Chondrocyte (in vitro differentiated cells): ENCODE measurements at places on chromosomes 11 and 22. TPM values are rescaled to one million over a fixed set of nuclear protein-coding genes. Genes with fewer than 3 reads are reported as not detected.
A peak's percentile ranks its signal among the peaks of the same experiment; 100 is the strongest.

DNA sequence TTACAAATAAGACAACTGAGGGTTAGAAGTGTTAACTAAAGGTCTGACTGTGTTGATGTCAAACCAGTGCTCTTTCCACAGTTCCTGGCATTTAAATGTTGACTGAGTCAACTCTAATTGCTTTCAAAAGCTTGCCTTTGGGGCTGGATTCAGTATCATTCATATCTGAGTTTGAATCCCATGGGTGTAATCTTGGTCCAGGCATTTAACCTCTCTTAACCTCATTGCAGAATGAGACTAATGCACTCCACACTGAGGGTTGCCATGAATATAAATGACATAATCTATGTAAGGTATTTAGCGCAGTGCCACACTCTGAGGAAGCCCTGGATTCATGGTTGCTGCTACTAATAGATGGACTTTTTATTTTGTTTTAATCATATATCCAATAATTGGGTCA, 274.3 kb downstream of the DDX10 start:
- no peak overlapping the region for H3K27ac ChIP-seq
- no peak for DNase-seq
- no peaks in the 10 kb centered on the region for H3K27me3 ChIP-seq
- no peaks in the 10 kb centered on the region for H3K4me1 ChIP-seq
- H3K36me3 ChIP-seq = peaks cover 26% of the 10 kb centered on the region

DNA sequence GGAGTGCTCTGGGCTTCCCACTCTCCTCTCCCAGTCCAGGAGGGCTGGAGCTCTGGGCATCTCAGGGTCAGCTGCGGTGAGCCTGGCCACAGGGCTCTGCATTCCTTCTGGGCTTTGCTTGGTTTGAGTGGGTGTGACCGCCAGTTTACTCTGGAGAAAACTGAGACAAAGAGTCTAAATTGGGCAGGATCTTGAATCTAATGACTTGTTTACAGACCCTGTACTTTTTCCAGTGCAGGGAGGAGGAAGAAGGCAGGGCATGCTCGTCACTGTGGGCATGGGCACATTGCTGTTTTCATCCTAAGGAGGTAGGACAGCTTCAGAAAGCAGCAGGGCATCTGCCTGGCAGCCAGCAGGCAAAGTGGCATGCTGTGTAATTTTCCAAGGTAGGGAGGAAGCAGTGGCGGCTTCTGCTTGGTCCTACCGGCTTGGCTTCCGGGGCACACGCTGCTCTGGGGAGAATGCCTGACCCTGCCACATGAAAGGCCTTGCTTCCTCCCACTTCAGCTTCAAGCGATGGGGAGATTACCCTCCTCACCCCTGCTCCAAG, 22.9 kb downstream of the FLI1 start:
- no peaks in the 10 kb centered on the region for H3K27me3 ChIP-seq
- peak overlapping the region; percentile 52 for H3K4me3 ChIP-seq
- DNase-seq = no peak
- H3K27ac ChIP-seq = peak overlapping the region; percentile 98
- no peaks in the 10 kb centered on the region for H3K36me3 ChIP-seq

GRCh38 chr11:73326929-73327811, 19.1 kb downstream of the ARHGEF17 start:
- no peaks in the 10 kb centered on the region for H3K27me3 ChIP-seq
- H3K27ac ChIP-seq = peak overlapping the region; percentile 77
- DNase-seq = no peak
- H3K4me1 ChIP-seq = peaks cover 94% of the 10 kb centered on the region
- no peak overlapping the region for H3K4me3 ChIP-seq
- H3K36me3 ChIP-seq = peaks cover 4% of the 10 kb centered on the region

GRCh38 chr11:31449040-31449439, 60.4 kb downstream of the IMMP1L start:
- no peaks in the 10 kb centered on the region for H3K27me3 ChIP-seq
- no peak for DNase-seq
- peaks cover 5% of the 10 kb centered on the region for H3K36me3 ChIP-seq
- no peaks in the 10 kb centered on the region for H3K4me1 ChIP-seq
- no peak overlapping the region for H3K4me3 ChIP-seq

GRCh38 chr22:49667236-49667635, 160.4 kb downstream of the BRD1 start:
- H3K27ac ChIP-seq = no peak overlapping the region
- H3K27me3 ChIP-seq = peaks cover 52% of the 10 kb centered on the region
- H3K4me1 ChIP-seq = peaks cover 8% of the 10 kb centered on the region

GRCh38 chr11:78977009-78977408, 402.3 kb upstream of the NARS2 start:
- no peaks in the 10 kb centered on the region for H3K27me3 ChIP-seq
- H3K27ac ChIP-seq = no peak overlapping the region
- no peaks in the 10 kb centered on the region for H3K36me3 ChIP-seq

DNA sequence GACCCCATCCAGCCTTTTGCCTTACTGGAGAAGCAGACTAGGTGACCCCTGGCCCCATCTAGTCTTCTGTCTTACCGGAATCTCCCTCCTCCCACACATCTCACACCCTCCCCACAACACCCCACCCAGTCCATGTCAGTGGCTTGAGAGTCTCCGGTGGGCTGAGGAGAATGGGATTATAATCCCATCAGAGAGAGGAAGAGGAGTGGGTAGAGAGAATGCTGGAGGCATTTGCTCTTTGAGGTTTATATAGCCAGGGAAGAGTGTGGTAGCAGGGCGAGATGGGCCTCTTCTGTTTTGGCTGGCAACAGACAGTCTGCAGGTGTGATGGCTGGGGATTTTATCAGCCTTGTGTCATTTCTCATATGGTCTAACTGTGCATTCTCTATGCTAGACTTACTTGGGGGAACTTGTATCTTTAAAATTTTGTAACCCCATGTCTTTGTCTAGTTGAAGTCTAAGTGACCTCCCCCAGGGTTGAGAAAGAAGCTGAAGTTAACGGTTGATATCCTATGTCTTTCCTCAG, 50.3 kb downstream of the GRAMD1B start:
- peaks cover 9% of the 10 kb centered on the region for H3K4me1 ChIP-seq
- H3K4me3 ChIP-seq = no peak overlapping the region
- DNase-seq = no peak
- no peak overlapping the region for H3K27ac ChIP-seq
- H3K36me3 ChIP-seq = no peaks in the 10 kb centered on the region

DNA sequence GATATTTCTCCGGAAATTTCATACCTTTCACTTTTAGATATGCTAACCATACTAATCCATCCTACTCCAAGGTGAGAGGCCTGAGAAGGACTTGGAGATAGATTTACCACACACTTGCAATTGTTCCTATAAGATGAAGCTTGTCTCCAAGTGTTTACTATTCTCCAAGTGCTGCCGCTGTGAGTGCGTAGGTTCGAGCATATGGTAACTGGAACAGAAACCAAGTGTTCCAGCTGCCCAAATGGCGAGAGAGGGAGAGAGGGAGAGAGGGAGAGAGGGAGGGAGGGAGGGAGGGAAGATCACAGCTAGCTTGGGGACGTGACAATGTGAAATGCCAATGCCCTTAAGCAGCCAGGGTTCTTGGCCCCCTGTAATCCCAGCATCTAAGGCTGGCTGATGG, 21.5 kb downstream of the ASCC2 start:
- peaks cover 4% of the 10 kb centered on the region for H3K4me1 ChIP-seq
- H3K27ac ChIP-seq = no peak overlapping the region
- H3K4me3 ChIP-seq = no peak overlapping the region
- no peak for DNase-seq
- H3K36me3 ChIP-seq = peaks cover 42% of the 10 kb centered on the region

GRCh38 chr11:121645596-121645995, 192.8 kb upstream of the SORL1-AS1 start:
- no peak for DNase-seq
- H3K4me3 ChIP-seq = no peak overlapping the region
- H3K27ac ChIP-seq = no peak overlapping the region
- H3K4me1 ChIP-seq = no peaks in the 10 kb centered on the region
- H3K36me3 ChIP-seq = peaks cover 2% of the 10 kb centered on the region

DNA sequence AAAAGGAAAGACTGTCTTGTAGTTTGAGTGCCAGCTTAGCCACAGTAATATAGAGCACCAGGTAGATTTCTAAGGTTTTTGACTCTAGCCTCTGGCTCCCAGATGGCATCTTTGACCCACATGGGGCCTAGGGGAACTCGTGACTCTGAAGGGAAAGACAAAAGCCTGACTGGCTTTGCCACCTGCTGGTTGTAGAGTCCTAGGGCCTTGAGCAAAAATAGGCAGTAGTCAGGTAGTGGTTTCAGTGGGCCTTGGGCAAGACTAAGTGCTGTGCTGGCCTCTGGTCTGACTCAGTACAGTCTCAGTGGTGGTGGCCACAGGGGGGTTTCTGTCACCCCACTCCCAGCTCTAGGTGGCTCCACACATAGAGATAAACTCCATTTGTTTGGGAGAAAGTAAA, 349.4 kb downstream of the FAM181B start:
- H3K27ac ChIP-seq = no peak overlapping the region
- no peak for DNase-seq
- no peak overlapping the region for H3K4me3 ChIP-seq
- H3K4me1 ChIP-seq = no peaks in the 10 kb centered on the region

- peaks cover 6% of the 10 kb centered on the region for H3K4me1 ChIP-seq
- no peak overlapping the region for H3K4me3 ChIP-seq
- no peak overlapping the region for H3K27ac ChIP-seq
- no peaks in the 10 kb centered on the region for H3K36me3 ChIP-seq
- peak; percentile 87 for DNase-seq
These were observed 870.2 kb downstream of the BRD1 start for GRCh38 chr22:48957311-48957986.

GRCh38 chr11:44463751-44464150, 101.7 kb upstream of the CD82 start:
- H3K4me3 ChIP-seq = no peak overlapping the region
- no peak for DNase-seq
- peaks cover 3% of the 10 kb centered on the region for H3K4me1 ChIP-seq
- peaks cover 17% of the 10 kb centered on the region for H3K27me3 ChIP-seq
- H3K36me3 ChIP-seq = no peaks in the 10 kb centered on the region

DNA sequence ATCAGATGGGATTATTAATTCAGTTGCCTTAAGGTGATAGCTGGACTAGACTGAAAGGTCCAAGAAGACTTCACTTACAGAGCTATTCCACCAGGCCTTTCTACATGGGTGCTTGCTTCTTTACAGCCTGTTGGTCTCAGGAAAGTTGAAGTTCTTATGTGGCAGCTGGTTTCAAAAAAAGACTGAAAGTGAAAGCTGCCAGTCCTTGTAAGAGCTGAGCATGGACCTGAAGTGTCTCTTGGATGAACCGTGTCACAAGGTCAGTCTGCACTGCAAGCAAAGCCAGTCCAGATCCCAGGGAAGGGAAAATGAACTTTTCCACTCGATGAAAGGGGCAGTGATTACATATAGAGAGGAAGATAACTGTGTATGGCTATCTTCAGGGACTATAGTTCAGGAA, 201.5 kb upstream of the LUZP2 start:
- DNase-seq = no peak
- H3K4me1 ChIP-seq = peaks cover 3% of the 10 kb centered on the region

DNA sequence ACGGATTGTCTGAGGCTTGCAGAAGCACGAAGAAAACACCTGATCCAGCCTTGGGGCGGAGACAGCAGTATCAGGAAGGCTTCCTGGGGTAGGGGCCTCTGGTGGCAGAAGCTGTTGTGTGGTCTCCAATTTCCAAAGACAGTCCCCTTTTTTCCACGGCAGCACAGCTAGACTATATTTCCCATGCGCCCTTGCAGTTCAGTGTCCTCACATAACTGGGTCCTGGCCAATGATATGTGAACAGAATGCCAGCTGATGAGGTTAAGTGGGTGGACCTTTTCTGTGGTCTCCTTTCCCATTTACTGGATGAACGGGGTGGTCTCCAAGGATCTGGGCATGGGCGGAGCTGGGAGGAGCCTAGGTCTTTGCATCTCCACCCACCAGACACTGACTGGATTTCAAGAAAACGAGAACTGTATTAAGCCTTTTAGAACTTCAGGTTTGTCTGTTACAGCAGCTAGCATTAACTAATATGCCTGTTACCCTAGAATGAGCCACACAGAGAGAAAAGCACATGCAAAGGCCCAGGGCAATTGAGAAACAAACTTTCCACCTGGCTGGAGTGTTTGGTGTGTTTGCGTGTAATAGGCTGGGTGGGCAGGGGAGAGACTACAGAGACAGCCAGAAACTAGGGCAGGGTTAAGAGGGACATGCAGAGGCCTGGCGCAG, 6.2 kb downstream of the GAL3ST1 start:
- H3K36me3 ChIP-seq = no peaks in the 10 kb centered on the region
- H3K4me1 ChIP-seq = peaks cover under 1% of the 10 kb centered on the region
- no peak overlapping the region for H3K4me3 ChIP-seq
- H3K27me3 ChIP-seq = peaks cover 16% of the 10 kb centered on the region
- no peak overlapping the region for H3K27ac ChIP-seq

GRCh38 chr22:44326491-44326885, 13.7 kb upstream of the SHISAL1 start:
- no peak for DNase-seq
- H3K36me3 ChIP-seq = no peaks in the 10 kb centered on the region
- H3K4me3 ChIP-seq = peak overlapping the region; percentile 72
- H3K27me3 ChIP-seq = peaks cover 16% of the 10 kb centered on the region

Gene PLAAT3
- 9.3 to 22.0 TPM (median 21.2 TPM) in 3 replicates for total RNA-seq

Gene PGR
- not detected in 3 replicates for total RNA-seq

DNA sequence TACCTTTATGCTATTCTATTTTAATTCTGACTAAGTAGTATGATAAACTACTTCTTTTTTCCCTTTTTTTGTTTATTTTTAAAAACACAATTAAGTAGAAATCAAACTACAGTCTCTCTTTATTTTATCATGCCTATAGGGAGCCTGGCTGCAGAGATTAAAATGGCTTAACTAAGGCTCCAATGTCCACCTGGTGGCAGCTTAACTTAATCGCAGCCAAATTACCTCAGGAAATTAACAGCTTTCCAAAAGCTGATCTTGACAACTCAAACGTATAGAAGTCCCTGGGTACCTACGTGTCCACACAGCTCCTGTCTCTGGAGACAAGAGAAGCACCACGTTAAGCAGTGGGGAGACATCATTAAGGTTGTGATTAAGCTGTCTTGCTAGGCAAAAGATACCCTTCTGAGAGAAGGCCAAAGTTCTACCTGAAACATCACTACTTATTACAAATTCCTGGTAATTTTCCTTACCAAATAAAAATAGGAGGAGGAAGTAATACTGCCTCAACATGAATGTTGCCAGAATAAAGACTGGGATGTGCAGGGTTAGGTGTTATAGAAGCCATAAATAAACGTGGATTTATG, 63.2 kb upstream of the SNX19 start:
- H3K27ac ChIP-seq = no peak overlapping the region

GRCh38 chr11:125141686-125142535, 22.6 kb upstream of the PKNOX2 start:
- H3K4me3 ChIP-seq = peak overlapping the region; percentile 45
- no peaks in the 10 kb centered on the region for H3K36me3 ChIP-seq
- no peak for DNase-seq
- H3K27ac ChIP-seq = no peak overlapping the region
- peaks cover 23% of the 10 kb centered on the region for H3K4me1 ChIP-seq

Gene PI4KA
- total RNA-seq = 68.3 to 87.9 TPM (median 72.3 TPM) in 3 replicates

GRCh38 chr22:24433001-24433827, 5.8 kb downstream of the ADORA2A start:
- no peak overlapping the region for H3K27ac ChIP-seq
- H3K4me1 ChIP-seq = peaks cover 46% of the 10 kb centered on the region
- DNase-seq = peak; percentile 91
- H3K4me3 ChIP-seq = no peak overlapping the region
- no peaks in the 10 kb centered on the region for H3K27me3 ChIP-seq

Gene TSSC4
- 44.1 to 55.2 TPM (median 52.2 TPM) in 3 replicates for total RNA-seq

Gene HEPHL1
- not detected in 3 replicates for total RNA-seq

GRCh38 chr22:49588739-49589138, 238.9 kb downstream of the BRD1 start:
- no peak overlapping the region for H3K4me3 ChIP-seq
- H3K4me1 ChIP-seq = no peaks in the 10 kb centered on the region
- no peaks in the 10 kb centered on the region for H3K36me3 ChIP-seq
- DNase-seq = no peak
